ENCODE measurements at places on chromosomes 7 and 10. TPM values are rescaled to one million over a fixed set of nuclear protein-coding genes. Genes with fewer than 3 reads are reported as not detected.

GRCh38 chr10:33005322-33006301, 47.6 kb upstream of the ITGB1 start:
- DNase-seq, result no peak

GRCh38 chr10:51031950-51032349, 42.3 kb upstream of the PRKG1 start:
- DNase-seq, result no peak

Gene EPHA1
- total RNA-seq, result 0.21 TPM

Gene FLNC
- 0.21 TPM for total RNA-seq

Gene ASB10
- not detected for total RNA-seq

Gene ZNF277
- 20.5 TPM for total RNA-seq

GRCh38 chr10:69684981-69685353, 54.9 kb downstream of the FAM241B start:
- no peak for DNase-seq

- no peak for DNase-seq
These were observed 310.6 kb downstream of the PARD3 start for GRCh38 chr10:34504534-34504933.

- DNase-seq, result no peak
These were observed 183.4 kb downstream of the PRKCQ start for GRCh38 chr10:6396652-6397051.

Gene SOSTDC1
- total RNA-seq, result not detected

DNA sequence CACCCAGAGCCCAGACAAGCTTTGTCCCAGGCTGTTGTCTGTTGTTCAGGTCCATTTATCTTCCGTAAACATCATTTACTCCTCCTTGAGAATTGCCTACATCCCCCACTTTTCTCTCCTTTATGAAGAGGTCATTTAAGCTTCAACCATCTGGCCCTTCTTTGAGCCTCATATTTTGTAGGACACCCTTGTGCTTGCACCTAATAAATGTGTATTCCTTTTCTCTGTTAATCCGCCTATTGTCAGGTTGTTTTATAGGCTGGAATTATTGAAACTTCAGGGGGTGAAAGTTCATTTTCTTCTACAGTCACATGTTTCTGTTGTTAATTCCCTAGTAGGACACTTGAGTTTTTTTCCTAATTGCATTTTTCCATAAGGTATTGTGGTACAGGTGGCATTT, 19.6 kb upstream of the CTTNBP2 start:
- no peak for DNase-seq

GRCh38 chr7:30503274-30504212, 1.1 kb downstream of the GGCT start:
- no peak for DNase-seq

DNA sequence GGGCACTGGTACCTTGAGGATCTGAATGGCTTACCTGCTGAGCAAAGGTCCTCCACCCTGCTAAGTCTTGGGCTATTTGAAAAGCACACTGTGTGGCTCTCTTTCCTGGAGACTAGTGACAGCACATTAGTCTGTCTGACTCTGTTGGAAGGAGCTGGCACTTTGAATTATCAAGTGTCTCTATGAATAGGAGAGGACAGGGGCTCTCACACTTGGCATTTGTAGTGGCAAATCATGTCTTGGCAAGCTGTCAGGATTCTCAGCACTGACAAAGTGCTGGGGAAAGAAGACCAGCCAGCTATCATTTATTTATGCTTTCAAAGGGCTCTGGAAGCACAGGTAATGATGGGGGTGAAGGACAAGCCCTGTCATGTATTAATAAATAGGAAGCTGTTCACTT, 62.8 kb downstream of the MTPN start:
- DNase-seq, result no peak

Gene OPALIN
- total RNA-seq, result not detected

GRCh38 chr10:51214207-51215196, 140.2 kb downstream of the PRKG1 start:
- no peak for DNase-seq
